ENCODE measurements at places on chromosomes 11 and 22.

- DNase-seq, result no peak
Measured at GRCh38 chr11:12482839-12483238, 105.5 kb downstream of the PARVA start.

DNA sequence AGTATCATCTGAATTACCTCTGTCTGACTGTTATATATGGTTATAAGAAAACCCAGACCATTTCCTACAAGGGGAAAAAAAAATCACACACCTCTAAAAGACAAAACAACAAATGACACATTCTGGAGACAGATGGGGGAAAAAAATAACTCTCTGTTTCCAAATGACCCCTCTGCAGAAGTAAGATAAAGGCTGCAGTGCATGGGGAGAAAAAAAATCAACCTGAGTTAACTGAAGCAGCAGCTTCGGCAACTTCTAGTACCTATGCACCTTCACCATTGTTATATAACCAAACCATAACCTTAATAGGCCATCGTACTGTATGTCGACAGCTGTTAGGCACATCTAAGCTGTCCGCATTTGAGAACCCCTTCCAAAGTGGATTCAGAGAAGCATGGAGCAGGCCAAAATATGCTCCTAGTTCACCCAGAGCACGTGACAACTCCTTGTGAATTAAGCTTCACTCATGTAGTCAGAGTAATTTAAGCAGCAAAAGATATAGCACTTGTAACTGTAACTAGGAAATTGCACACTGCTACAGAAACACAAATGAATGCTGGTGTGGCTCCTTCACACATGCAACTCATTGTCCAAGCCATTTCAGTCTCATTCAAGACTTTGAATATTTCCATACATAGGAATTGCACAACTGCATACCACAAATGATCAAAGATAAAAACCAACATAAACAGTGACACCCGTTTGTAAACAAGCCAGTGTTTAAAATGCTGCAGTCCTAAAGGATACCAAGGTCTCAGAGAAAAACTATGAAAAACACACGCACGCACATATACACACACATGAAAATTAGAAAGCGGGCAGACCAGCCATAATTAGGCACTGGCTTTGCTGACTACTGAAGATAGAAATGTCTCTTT is 2.7 kb downstream of the SIK3 start:
- DNase-seq, result no peak

DNA sequence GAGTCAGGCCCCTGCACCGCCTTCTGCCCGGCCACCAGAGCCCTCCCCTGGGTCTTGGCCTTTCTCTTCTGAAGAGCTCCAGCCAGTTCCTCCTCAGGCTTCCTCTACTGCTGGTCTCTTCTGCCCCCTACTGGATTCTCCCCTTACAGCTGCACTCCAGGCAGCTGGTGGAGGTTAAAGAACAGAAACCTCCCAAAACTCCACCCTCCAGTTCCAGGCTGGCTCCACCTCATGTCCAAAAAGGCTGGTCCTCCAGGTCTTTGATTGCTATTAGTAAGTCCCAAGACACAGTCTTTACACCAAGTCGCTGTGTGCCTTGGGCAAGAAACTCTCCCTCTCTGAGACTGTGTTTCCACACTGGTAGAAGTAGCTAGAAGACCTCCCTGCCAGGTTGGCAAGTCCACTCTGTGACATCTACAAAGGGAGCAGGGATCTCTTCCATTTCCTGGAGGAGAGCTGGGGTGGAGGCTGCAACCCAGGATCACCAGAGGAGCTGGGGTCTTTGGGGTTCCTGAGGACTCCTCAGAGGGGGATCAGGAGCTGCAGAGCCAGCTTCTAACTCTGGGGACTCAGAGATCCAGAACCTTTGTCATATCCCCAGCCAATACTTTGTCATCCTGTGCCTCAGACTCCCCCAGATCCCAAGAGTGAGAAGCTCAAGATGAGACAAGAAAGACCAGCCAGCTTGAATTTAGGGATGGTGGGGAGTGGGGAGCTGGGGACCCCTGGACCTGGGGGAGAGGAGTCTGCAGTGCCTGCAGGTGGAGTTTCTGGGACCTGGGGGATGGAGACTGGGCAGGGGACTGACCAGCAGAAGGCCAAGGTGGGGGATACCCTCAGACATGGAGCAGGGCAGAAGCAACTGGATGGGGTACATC is 3.4 kb upstream of the IGLL5 start:
- peak; percentile 72 for DNase-seq

DNA sequence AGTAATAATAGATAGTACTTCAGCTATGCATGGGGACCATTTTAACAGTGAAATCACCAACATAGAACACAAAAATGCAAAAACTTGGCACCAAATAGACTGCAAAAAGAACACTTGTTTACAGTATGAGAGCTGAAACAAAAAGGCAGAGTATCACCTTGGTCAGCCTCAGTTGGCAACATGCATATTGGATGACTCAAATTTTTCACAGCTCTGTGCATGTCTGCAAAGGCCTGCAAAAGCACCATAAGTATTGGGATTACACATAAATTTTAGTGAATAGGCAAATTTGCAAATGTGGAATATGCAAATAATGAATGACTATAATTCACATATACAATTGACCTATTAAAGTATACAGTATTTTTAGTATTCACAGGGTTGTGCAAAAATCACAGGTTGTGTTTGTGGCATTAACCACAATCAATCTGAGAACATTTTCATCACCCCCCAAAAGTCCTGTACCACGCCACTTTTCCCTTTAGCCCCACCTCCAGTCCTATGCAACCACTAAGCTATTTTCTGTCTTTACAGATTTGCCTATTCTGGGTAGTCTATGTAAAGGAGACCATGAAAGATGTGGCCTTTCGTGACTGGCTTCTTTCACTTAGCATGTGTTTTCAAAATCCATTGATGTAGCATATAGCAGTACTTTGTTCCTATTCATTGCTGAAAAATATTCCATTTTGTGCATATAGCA is 47.2 kb downstream of the CCDC15 start:
- DNase-seq, result no peak

DNA sequence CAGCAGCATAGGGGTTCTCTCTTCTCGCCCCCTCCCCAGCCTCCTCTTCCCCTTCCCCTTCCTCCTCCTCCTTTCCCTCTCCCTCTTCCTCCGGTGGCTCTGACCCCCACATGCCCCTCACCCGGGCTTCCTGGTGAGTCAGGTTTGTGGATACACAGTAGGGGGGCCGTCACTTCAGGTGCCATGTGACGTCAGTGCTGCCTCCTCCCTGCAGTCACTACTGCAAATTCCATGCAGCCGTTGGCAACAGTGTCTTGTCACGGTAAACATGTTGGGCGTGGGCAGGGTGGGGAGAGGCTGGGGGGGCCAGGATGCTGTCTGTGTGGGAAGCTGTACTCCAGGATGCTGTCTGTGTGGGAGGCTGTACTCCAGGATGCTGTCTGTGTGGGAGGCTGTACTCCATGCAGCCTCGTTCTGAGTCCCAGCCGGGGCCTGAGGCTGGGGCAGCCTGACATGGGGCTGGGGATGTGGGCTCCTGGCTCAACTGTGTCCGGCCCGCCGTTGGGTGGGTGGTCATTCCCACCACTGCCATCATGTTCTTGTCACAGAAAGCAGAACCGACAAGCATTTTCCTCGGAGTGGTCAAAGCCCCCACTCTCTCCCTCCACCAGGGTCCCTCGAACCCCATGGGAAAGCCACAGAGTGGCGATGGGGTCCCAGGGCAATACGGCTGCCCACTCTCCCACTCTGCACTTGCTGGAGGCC is 2.4 kb upstream of the MUC2 start:
- no peak for DNase-seq

- no peak for DNase-seq
Measured at GRCh38 chr22:36056980-36057379, 28.4 kb upstream of the RBFOX2 start.

GRCh38 chr11:107840129-107840484 is 18.5 kb downstream of the SLC35F2 start:
- DNase-seq, result no peak

GRCh38 chr11:13668957-13669521 is 571 bp downstream of the FAR1 start:
- peak; percentile 31 for DNase-seq

DNA sequence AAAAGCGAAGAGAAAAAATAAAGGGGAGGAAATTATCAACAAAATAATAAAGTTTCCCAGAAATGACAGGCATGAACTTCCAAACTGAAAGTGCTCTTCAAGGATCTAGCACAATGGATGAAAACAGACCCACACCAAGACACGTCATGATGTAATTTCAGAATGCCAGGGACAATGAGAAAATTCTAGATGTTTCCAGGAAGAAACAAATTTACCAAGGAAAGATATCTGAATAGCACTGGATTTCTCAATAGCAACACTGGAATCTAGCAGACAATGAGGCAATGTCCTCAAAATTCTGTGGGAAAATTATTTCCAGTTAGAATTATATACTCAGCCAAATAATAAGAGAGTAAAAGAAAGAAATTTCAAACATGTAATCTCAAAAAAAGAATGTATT is 46.0 kb downstream of the DENND5A start:
- no peak for DNase-seq

GRCh38 chr11:106152824-106153223 is 75.4 kb downstream of the AASDHPPT start:
- no peak for DNase-seq

DNA sequence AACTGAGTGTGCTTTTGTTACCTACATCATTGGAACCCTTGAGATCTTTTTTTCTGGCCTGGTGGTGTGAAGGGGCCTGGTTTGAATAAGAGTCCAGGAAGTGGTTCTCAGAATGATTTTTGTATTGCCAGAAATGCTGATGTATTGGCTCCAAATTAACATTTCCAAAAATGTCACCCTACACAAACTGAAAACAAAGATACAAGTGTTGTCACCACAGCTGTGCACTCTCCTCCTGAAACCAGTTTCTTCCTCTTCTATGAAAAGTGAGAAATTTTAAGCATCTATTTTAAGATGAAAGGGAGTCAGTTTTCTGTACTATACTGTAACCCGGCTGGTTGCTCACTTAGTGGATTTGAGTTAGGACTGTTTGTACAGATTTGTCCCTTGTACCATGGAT is 218.8 kb downstream of the PGR start:
- no peak for DNase-seq

DNA sequence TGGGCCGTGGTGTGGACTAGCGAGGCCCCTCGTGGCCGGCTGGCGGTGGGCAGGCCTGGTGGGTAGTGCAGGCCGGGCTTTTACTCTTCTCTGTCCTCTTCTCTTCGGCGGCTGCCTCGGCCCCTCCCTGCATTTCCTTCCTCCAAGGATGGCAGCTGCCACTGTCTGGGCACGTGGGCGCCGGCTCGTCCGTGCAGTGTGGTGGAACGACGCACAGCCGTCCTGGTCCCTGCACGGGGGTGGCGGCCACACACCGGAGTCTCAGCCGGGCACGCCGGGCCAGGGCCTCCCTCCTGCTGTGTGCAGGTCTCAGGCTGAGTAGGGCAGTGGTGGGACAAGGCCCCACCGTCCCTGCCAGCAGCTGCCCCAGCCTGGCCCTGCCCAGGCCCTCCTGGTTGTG is 37.7 kb downstream of the MOB2 start:
- no peak for DNase-seq

GRCh38 chr11:92765965-92766371 is 203.5 kb upstream of the MTNR1B start:
- no peak for DNase-seq

GRCh38 chr22:35552196-35552842 is 11.7 kb downstream of the RASD2 start:
- DNase-seq, result peak; percentile 81

DNA sequence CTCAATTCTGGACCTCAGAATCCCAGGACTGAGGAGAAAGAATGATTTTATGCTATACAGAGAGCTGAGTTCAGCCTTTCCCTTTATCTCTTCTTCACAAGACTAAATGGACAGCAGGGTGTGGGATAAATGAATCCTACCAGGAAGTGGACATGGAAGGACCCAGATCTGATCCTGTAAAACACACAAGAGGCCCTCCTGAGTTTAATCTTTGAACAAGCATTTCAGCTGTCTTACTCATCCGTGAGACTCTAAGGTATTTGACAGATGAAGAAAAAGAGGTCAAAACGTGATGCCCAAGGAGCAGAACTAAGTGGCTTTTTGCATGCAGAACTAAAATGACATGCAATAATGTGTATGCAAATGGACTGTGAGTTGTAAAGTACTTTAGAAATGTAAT is 511.3 kb downstream of the DLG2 start:
- no peak for DNase-seq

GRCh38 chr11:9313648-9314290 is 624 bp downstream of the TMEM41B start:
- DNase-seq, result no peak

DNA sequence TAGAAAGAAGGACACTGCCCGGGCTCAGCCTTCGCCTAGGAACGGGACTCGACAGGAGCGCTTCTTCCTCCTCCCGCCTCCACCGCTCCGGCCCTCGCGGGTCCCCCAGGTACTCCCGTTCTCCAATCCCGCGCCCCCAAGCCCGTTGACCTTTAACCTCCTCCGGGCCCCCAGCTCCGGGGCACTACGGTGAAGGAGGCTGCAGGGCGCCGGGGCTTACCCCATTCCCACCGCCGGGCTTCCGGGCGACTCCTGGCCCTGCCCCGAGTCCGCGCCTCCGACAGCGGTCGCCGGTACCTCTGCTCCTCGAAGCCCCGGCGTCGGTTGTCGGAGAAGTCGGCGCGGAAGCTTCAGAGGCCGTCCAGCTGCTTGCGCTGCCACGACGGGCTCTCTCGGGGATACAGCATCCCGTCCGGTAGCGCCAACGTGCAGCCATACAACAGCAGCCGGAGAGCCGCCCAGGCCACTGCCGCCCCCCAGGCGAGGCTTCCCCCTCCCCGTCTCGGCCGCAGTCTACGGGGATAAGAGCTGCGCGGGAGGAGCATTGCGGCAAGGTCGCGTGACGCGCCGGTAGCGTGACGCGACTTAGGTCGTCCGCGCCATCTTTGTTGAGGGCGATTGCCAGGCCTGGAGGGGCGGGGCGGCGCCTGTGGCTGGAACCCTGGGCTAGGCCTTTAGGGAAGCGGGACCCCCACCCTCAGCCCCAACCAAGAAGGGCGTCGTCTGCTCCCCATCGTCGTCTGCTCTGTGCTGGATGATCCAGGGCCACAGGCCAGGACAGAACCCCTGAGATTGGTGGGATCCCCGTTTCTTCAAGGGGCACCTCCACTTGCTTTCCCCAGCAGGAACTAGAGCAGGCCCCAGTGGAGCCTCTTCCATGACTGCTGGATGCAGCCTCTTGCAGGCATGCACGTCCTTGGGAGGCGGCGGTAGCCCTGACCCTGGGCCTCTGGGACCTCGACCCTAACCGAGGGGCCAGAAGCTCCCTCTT is 26.3 kb downstream of the RGL4 start:
- peak; percentile 86 for DNase-seq

GRCh38 chr11:82883853-82884252 is 16.4 kb downstream of the PRCP start:
- DNase-seq, result no peak

GRCh38 chr11:94504689-94505293 is 7.5 kb upstream of the C11orf97 start:
- no peak for DNase-seq

DNA sequence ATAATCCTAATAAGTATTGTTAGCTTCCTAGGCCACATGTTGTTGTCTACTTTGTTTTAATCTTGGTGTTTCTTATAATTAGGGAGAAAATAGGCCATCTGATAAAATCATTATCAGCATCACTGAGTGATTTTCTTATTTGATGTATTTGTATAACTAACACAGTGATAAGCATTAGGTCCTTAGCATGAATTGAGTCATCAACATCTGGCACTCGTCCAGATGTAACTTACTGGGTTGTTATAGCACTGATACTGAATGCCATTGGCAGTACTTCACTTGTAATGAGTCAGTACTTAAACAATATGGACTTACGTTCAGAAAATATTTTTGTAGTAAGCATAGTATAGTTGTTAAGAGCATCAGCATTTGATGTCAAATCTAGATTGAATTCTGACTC is 16.2 kb downstream of the API5 start:
- DNase-seq, result no peak

Data from stimulated activated naive CD8-positive, alpha-beta T cell treated with anti-CD3 and anti-CD28 coated beads, Interleukin-15, amount 100 ng/mL, for 72 hours (primary cell).